ENCODE measurements at places on chromosomes 12 and 14. TPM values are rescaled to one million over a fixed set of nuclear protein-coding genes. Genes with fewer than 3 reads are reported as not detected.

GRCh38 chr14:96139169-96139568 is 65.5 kb upstream of the BDKRB2 start:
- no peak for DNase-seq

DNA sequence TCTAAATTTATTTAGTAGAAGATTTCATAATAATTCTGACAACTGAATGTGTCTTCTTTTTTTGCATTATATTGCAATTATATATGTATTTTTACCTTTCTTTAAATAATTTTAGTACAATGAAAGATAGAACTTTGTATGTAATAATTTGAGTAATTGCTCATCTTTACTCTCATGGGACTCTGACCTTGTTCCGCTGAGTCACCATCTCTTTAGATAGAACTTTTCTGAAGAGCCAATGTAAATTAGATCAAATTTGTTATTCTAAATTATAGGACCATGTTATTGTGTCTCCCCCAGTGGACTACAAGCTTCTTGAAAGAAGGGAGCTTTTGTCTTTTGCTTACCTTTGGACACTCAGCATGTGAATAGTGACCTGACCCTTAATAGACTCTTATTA is 96.1 kb downstream of the TRHDE start:
- no peak for DNase-seq

DNA sequence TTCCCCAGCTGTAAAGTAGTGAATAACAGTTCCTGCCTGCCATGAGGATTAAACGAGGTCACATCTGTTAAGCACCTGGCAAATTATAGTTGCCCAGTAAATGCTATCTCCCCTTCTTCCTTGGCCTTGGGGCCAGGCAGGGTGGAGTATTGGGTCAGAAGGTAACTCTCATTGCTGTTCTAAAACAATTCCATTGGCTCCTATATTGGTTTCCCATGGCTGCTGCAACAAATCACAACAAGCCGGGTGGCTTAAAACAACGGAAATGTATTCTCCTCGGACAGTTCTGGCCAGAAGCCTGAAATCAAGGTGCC is 31.9 kb downstream of the MMAB start:
- DNase-seq = no peak

DNA sequence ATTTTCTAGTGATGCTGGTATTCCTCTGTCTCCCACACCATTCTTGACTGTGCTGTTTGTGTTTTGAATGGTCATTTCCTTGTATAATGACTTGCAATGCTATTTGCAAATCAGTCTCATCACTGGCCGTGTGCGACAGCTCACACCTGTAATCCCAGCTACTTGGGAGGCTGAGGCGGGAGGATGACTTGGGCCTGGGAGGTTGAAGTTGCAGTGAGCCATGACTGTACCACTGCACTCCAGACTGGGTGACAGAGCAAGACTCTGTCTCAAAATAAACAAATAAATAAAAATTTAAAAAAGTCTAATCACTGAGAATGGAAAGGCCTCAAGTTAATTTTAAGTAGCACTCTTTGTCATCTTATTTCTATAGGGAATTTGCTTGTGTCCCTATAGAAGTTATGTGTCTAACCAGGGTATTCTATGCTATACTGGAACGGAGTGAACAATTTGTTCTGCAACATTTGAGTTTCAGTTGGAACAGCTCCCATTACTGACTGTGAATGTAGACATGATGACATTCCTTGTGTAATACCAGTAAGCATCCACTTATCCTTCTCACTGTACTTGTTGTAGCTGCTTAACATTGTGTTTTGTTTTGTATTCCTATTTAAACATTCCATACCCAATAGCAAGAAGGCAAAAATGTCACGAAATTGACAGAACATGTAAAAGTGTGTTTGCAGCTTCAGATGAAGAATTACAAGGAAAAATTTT is 126.3 kb downstream of the MGST1 start:
- no peak for DNase-seq

- DNase-seq = no peak
Measured at GRCh38 chr12:49288922-49289555, 5.9 kb upstream of the PRPH start.

GRCh38 chr12:132436791-132437251 is 53.1 kb upstream of the FBRSL1 start:
- no peak for DNase-seq

DNA sequence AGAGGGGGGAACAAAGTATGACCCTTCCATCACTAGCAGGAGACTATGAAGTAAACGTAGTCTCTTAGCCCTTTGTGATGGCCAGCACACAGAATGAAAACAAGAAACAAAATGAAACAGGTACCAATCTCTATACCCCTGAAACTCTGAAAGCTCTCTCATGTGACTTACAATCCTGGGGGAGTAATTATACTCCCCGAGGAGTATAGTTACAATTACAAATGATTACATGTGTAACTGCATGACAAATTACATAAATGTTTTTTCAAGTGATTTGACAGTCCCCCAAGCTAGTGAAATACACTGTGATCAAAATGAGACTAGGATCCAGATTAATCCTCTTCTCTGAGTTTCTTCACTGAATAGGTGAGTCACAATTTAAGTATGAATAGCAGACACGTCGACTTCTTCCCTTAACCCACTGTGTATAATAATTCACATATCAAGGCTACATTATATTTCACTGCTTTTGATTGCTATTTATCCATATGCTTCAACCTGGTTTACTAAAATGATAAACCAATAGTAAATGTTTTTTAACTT is 74.0 kb downstream of the SPTSSA start:
- no peak for DNase-seq

DNA sequence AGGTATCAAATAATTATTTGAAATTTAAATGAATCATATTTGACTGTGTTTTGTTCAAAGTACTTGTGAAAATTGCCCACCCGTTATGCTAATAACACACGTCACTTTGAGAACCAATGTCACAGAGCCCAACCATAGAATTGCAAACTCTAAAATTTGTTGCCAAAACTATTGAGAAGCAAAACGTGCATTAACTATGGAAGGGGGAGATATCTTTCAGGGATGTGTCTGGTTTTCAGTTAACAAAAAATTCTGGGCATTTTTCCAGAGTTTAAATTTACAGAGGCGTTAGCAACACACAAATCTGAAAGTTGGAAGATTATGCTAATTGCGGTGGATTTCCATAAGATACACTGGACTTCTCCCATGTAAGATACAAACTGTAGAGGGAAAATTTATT is 371.8 kb upstream of the E2F7 start:
- DNase-seq = no peak

GRCh38 chr12:112422531-112422930 is 3.8 kb downstream of the PTPN11 start:
- no peak for DNase-seq

DNA sequence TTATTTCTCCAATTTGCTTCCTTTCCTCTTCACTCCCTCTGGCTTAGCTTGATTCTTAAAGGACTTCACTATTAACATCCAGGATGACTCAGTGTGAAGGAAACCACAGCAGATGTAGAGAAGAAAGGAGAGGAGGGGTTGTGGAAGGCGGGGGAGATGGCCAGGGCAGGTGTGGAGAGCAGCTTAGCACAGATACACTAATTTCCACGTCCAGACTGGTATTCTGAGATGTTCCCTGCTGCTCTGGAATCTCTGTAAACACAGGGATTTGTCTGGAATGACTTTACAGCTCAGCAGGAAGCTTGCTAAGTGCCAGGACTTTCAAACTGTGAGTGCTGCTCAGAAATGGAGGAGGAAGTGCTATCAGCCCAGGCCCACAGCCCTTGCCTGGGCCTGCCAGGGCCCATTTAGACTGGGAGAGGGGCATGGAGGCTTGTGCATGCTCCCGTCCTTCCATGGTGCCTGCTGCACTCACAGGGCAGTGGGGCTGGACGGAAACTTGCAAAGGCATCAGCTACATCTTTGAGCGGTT is 202.5 kb upstream of the DDHD1 start:
- DNase-seq = no peak

GRCh38 chr12:52860102-52860823 is 11.5 kb upstream of the KRT78 start:
- DNase-seq = no peak

- no peak for DNase-seq
Measured at GRCh38 chr12:10094646-10095395, 4.0 kb downstream of the CLEC1A start.

SOX5 gene
- total RNA-seq = 118 TPM

LRRC9 gene
- total RNA-seq = 1.3 TPM

CCDC196 gene
- not detected for total RNA-seq

FOXN4 gene
- 0.61 TPM for total RNA-seq

NRL gene
- 3.7 TPM for total RNA-seq

IQSEC3 gene
- total RNA-seq = 41.4 TPM

IFI27L2 gene
- total RNA-seq = 52.7 TPM

KRAS gene
- total RNA-seq = 42.6 TPM

CPNE6 gene
- total RNA-seq = 0.44 TPM

MSI1 gene
- 229 TPM for total RNA-seq

LRP1-AS gene
- not detected for total RNA-seq

AMIGO2 gene
- total RNA-seq = 1.7 TPM
